ENCODE measurements at places on chromosomes 3 and 15.

DNA sequence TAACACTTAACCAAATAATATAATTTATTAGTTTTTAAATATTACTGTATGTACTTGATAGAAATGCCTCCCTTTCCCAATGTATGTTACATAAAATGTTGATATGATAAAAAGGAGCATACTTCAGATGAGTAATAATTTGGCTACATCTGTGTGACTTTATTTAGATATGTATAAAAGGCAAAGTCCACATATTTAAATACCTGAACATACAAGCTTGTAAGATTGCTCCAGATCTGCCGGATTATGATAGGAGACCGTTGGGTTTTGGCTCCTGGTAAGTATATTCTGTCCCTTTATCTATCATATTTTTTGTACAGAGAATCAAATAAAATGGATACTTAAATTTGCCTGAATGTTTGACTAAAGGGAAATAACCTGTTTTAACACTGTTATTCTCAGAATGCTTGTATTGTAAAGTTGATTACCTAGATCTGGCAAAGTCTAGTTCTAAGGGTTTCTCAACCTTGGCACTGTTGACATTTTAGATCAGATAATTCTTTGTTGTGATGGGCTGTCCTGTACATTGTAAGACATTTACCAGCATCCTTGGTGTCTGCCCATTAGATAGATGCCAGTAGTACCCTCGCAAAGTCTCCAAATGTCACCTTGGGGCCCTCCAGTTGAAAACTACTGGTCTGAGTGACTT, 38.5 kb downstream of the LRCH3 start:
- DNase-seq = no peak

DNA sequence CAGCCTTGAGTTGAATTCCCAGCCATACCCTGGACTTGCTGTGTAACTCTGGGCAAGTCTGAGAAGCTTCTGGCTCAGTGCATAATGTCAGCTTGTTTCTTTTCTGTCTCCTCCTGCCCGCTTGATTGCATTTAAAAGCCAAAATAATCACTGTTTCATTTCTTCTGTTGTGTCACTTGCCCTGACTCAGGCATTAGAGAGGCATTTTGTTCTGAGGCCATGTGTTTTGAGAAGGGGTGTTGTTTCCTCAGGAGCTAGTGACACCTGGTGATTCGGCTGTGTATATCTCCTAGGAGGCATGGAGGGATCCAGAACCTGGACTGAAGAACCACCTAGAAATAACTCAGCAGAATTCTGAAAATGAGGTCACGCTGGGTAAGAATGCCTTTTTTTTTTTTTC, 16.0 kb downstream of the WDR73 start:
- DNase-seq = no peak

GRCh38 chr15:77674327-77674726, 41.6 kb upstream of the LINGO1 start:
- no peak for DNase-seq

- DNase-seq = no peak
These were observed 142.8 kb downstream of the OPA1 start for GRCh38 chr3:193735850-193736249.

DNA sequence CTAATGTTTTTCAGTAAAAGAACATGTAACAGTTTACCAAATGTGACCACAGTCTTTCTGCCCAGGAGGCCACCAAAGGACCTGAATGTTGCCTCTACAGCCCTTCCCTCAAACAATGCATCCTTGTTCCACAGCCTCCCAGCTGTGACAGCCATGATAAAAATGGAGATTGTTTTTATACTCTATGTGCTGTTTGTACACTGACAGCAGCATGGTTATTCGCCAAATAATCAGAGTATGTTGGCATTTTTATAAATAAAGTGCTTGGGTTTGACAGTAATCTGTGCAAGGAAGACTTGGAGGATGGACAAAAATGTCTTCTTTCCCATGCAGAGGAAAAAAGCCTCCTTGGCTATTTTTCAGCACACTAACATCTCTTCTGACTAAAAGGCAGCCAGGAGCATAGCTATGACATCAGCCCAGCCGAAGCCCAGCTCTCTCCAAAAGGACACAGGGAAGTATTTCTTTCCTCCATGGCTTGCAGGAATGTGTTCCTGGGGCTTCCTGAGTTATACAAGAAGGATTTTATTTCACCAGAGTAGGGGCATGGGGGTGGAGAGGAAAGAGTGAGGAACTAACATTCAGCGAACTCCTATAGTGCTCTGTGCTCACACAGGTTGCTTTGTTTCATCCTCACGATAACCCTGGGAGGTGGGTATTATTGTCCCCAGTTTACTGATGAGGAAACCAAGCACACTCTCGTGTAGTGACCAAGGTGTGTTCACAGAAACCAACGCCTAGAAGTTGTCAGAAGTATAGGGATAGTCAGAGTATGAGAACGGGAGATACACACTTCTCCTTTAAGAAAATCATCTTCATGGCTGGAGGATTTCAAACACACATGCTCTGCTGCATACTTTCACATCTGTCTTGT, 339.7 kb downstream of the MECOM start:
- no peak for DNase-seq

- DNase-seq = no peak
These were observed 24.6 kb upstream of the NFKBIZ start for GRCh38 chr3:101824702-101825101.

DNA sequence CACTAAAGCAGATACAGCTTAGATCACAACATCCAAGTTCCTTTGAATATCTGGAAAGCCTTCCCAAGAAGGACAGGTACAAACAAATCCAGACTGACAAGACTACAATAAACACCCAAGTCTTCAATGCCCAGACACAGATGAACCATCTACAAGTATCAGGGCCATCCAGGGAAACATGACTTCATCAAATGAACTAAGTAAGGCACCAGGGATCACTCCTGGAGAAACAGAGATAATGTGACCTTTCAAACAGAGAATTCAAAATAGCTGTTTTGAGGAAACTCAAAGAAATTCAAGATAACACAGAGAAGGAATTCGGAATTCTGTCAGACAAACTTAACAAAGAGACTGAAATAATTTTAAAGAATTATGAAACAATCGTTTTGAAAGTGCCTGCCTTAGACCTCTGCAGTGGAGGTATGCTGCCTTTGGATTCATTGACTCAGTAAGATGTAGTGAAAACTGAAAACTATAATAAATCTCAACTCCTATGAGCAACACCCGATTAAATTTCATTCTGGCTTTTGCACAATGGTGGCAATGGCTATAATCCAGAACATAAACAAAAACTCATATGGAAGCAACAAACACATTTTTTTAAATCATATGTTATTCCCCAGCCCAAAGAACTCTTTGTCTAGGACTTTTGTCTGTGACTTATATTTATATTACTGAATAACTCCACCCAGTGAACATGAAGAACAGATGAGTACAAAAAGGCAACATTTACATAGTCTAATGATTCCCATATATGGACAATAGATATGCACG, 12.6 kb upstream of the COL8A1 start:
- DNase-seq = no peak

GRCh38 chr3:99862208-99862607, 44.5 kb downstream of the CMSS1 start:
- DNase-seq = no peak

- no peak for DNase-seq
These were observed 33.9 kb downstream of the OXNAD1 start for GRCh38 chr3:16298891-16299290.

- no peak for DNase-seq
These were observed 316.7 kb downstream of the CHL1 start for GRCh38 chr3:513301-513700.

GRCh38 chr3:151218136-151218535, 15.1 kb upstream of the GPR171 start:
- no peak for DNase-seq

GRCh38 chr15:52005748-52006701, 13.0 kb upstream of the MAPK6 start:
- no peak for DNase-seq

- DNase-seq = no peak
These were observed 1.4 kb upstream of the IGDCC4 start for GRCh38 chr15:65423976-65424679.

DNA sequence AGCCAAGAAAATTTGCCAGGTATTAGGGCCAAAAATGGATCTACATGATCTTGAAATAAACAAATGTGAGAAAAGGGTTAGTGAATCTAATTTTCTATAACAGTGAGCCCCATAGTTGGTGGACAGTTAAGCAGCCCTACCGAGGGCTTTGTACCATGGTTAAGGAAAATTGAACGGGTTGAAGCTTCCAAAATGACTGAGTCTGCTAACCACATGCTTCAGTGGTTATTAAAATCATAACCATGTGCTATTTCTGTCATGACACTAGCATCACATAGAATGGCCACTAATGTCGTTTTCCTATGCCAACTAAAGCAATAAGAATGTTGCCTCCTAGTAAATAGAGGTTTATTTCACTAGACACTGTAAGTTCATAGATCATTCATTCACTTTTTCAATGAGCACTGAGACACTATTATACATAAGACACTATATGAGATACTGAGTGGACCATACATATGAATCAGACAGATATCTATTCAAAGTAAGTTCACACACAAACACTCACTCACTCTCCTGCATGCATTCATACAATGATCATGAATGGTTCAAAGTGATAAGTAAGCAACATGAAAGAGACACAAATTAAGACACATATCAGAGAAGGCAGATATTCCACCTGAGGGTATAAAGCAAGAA, 4.3 kb downstream of the SST start:
- DNase-seq = no peak

- no peak for DNase-seq
These were observed 378.2 kb upstream of the ALCAM start for GRCh38 chr3:104988496-104988895.

DNA sequence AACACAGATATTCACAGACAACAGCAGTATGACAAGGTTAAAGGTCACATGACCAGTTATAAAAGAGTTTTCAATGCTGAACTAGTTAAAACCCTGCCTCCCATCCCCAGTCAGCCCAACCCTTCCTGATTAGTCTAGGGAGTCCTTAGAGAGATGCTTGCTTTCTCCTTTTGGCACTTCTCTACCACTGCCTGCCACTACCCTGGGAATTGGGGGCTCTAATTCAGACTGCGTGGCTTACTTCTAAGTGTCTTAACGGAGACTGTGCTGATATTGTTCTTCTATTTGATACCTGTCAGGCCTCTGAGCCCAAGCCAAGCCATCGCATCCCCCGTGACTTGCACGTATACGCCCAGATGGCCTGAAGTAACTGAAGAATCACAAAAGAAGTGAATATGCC, 11.7 kb upstream of the TRA2B start:
- no peak for DNase-seq

All from NCI-H187 treated with DMSO at 0.1 percent for 48 hours (cell line).